ENCODE measurements at places on chromosomes 16 and 17.

DNA sequence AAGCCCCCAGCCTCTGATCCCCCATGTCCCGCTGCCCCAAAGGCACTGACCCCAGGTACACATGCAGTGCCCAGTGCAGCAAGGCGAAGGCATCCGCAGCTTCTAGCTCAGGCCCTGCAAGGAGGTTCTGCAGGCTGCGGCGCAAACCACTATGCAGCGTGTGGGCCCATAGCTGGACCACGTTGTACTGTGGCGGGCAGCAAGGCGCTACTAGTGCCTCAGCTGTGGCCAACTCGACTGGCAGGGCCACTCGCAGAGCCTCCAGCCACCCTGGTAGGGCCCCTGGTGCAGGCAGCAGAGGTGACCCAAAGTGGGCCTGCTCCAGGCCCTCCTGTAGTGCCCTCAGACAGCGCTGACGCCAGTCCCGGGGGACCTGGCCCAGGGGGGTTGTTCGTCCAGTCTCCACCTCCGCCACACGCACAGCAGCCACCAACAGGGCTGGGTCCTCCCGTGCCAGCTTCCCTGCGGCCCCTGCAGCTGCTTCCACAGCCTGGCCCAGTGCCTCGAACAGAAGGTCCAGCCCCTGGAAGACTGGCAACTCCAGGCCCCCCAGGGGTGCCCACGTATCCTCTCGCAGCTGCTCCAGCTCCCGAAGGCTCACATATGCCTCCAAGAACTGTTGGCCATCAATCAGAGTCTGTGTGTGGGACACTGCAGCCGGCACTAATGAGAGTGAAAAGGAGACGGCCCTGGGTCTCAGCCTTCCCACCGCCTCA is 2.6 kb downstream of the EXOC3L1 start:
- DNase-seq, result no peak

- no peak for DNase-seq
Measured at GRCh38 chr17:4717791-4718190, 7.4 kb downstream of the ARRB2 start.

DNA sequence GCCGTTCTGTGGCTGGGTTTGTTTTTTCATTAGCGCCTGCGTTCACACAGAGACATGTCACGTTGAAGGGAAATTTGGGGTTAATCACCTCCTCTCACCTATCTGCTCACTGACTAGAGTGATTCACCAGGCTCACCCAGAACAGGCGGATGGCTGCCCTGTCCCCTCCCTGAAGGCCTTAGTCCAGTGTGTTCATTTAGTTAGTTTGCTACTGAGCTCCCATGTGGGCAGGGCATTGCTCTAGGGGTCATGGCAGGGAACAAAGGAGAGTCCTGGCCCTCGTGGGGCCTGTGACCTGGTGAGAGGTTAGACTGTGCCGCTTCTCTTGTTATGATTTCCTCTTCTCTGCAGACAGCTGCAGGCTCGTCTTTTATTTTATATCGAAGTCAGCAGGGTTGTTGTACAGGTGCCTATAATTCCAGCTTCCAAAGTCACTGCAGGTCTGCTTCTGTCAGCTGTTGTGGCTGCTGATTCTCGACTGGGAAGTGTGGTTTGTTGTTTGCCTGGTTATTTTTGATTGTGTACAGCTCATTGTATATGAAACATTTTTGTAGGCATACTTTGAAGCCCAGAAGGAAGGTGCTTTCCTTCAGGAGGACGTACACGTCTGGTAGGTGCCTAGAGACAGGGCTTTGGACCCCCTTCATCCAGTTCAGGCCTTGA is 73.4 kb upstream of the GSE1 start:
- DNase-seq, result no peak

GRCh38 chr16:920051-920681 is 50.6 kb downstream of the LMF1 start:
- no peak for DNase-seq

GRCh38 chr16:8964462-8964861 is 756 bp upstream of the USP7 start:
- DNase-seq, result no peak
